ENCODE measurements at places on chromosomes 7 and 10.

GRCh38 chr7:111262293-111263116, 171.6 kb downstream of the LRRN3 start:
- DNase-seq, result no peak

DNA sequence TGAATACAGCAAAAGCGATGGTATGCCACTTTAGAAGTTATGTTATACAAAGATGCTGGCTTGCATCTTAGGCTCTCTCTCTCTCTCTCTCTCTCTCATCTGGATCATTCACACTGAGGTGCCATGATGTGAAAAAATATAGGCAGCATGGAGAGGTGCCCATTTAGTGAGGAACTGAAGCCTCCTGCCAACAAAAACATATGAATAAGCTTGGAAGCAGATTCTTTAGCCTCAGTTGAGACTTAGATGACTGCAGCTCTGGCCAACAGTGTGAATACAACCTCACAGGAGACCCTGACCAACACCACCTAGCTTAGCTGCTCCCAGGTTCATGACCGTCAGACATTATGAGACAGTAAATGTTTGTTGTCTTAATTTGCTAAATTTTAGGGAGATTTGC, 560.1 kb upstream of the LRRTM3 start:
- DNase-seq, result no peak

- DNase-seq, result no peak
Observed at GRCh38 chr7:142925413-142925812, 8.1 kb downstream of the TRPV5 start.

- no peak for DNase-seq
Observed at GRCh38 chr10:122659126-122659525, 40.5 kb downstream of the C10orf120 start.

DNA sequence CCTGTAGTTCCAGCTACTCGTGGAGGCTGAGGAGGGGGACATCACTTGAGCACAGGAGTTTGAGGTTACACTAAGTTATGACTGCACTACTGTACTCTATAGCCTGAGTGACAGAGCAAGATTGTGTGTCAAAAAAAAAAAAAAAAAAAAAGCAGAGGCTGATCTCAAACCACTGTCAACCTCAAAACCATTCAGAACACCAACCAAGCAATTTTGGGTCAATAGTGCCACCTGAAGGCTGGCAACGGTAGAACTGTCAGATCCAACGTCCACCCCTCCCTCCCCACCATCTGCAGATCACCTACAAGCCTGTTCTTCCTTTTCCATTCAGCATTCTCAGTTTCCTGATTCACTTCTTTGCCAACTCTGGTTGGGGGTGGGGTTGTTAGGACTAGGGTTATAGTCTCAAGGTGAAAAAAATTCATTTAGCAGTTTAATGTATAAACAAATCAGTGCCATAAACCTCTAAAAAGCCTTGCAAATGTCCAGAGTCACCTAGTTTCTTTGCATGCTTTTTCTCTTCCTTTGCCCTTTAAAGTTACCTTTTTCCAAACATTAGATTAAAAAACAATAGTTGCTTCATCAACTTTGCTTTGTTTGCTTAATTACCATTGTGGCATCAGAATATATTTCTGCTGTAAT, 2.6 kb downstream of the MRPS33 start:
- peak; percentile 65 for DNase-seq

GRCh38 chr10:102493771-102494170, 8.7 kb downstream of the ACTR1A start:
- no peak for DNase-seq

- no peak for DNase-seq
Observed at GRCh38 chr7:80918399-80918798, 452 bp downstream of the SEMA3C start.

DNA sequence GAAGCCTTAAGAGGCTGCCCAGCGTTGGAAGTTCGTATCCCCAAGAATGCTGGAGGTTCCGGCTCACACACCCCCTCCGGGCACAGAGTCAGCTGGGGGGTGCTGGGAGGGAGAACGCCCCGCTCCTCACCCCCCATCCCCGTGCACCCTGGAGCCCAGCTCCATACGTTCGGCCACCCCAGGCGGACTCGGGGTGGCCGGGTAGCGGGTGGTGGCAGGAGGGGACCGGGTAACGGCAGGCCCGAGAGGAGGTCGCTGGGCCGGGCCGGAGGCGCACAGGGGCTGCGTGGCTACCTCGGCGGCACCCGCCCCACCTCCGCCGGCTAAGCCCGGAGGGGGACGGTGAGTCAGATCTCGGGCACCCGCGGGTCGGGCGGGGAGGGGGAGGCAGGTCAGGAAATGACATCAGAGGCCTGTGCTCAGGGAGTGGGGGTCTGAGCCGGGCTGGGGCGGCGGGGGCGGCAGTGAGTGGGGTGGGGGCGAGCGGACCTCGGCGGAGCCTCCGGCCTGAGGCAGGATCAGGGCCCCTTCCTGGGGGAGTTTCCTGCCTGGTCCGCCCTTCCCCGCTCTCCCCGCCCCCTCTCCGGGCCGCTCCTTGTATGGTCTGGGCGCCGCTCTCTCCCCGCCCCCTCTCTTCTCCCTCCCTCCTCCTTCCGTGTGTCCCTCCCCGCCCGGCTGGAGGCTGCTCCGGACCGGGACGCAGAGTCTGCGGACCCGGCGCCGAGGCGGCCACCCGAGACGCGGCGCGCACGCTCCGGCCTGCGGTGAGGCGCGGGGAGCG, at the start of gene ZYX:
TSS of gene ZYX (plus strand) at position 700 of the 781 bp plus-strand sequence. CDS start 227 bp downstream, outside the sequence.
- peak; percentile 73 for DNase-seq

DNA sequence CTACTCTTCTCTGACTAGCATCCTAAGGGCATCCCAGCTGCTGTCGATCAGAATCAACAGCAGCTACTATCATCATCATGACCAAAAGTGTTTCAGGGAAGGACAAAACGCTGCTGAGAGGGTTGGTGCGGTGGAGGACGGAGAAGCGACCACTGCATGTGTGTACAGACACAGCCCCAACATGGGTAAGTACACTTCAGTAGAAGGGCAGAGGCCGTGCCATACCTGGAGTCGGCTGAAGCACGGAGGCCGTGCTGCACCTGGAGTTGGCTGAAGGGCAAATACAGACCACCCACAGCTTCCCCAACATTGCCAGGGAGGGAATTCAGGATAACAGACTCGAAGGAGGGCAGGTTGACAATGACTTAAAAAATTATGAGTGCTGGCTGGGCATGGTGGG, 67.8 kb upstream of the CYTH3 start:
- DNase-seq, result no peak

GRCh38 chr10:58574058-58574457, 61.4 kb downstream of the BICC1 start:
- no peak for DNase-seq

- no peak for DNase-seq
Observed at GRCh38 chr7:137563981-137564380, 220.4 kb upstream of the PTN start.
